ENCODE measurements at places on chromosomes 5 and 9.
A peak's percentile ranks its signal among the peaks of the same experiment; 100 is the strongest.

DNA sequence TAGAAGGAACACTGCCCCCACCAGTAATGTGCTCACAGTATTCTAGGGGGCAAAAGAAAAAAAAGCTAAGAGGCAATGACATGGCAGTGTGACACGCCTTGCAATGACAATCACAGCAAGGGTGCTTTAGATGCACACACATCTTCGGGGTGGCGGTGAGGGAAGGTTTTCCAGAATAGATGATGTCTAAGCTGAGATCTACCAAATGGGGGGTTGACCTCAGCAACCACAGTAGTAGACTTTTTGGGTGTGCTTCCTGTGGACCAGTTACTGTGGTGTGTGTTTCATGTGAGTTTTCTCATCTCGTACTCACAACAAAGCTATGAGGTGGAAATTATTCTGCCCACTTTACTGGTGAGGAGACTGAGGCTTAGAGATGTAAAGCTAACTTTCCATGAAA is 10.2 kb upstream of the IL12B start:
- no peak for DNase-seq

GRCh38 chr5:179533907-179534306 is 16.4 kb upstream of the RUFY1 start:
- DNase-seq: peak; percentile 5

- no peak for DNase-seq
These were observed 26.9 kb upstream of the TMEM252 start for GRCh38 chr9:68567565-68567964.

- DNase-seq: no peak
These were observed 122.5 kb downstream of the MCTP1 start for GRCh38 chr5:95162231-95162992.

GRCh38 chr5:134517553-134517952 is 7.9 kb upstream of the JADE2 start:
- no peak for DNase-seq

DNA sequence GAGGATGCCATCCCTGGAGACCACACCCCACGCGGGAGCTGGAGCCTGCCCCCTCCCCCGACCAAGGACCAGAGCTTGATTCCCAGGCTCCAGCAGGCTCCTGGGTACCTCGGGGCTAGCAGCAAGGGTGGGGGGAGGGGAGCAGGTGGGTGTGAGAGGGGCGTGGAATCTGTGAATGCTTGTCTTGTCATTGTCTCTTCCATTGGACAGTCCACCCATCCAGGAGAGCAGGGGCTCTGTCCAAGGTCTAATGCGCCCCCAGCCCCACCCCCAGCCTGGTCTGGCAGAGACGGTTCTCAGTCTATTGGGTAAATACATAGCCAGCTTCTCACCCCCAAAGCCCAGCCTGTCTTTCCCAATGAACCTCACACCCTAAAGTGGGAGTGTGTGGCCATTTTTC is 22.8 kb downstream of the URM1 start:
- no peak for DNase-seq

DNA sequence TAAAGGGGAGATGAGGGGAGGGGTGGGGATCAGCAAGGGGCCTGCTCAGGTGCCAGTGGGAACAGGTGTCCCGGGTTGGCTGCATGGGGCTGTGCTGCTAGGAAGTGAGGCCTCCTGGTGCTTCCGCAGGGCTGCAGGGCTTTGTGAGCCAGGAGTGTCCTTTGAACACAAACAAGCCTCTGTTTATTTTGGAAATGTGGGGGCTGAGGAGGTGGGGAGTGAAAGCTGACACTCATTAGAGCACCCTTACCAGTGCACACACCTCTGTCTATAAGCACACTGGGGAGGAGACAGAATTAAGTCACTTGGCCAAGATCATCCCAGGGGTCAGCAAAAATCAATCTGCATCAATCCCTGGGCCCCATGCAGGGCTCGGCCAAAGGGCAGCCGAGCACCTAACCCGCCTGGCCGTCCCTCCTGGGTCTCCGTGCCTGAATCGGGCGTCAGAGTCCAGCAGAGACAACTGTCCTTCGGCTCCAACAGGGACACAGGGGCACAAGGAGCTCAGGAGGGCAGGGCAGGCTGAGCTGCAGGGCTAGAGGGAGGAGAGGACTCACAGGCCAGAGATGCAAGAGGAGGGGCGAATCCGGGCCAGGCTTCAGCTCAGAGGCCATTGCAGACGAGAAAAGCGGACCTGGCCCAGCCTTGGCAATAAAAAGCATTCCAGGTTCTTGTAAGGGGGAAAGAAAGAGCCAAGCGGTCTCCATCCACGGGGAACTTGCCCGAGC is 99.8 kb downstream of the VAV2 start:
- DNase-seq: no peak

DNA sequence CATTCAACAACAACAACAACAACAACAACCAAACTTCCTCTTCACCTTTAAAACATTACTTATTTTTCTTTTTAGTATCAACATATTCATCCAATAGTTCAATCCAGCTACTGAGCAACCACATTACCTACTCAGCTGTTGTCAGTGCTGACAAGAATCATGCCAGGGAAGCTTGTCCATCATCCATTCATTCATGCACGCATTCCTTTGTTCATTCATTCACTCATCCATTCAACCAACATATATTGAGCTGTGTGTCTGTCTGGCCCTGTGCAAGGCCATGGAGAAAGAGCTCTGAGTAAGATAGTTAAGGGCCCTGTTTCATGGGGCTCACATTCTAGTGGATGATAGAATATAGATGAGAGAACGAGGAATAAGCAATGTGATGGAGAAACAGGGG is 80.2 kb upstream of the TBC1D2 start:
- DNase-seq: no peak

DNA sequence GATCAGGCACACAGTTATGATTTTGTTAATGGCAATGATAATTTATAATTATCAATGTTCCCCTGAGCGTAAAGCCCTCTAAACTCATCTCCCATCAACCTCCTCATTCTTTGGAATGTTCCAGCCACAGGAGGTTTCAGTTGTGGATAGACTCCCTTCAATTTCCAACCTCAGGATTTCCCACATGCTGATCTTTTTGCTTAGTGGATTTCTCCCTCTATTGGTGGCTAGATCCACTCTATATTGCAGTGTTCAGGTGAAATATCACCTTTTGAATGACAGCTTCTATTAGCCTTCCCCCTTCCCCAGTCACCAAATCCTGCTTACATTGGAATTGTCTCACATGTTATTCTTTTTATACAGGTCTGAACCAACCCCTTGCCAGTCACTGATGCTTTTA is 113.9 kb downstream of the CDH10 start:
- no peak for DNase-seq

DNA sequence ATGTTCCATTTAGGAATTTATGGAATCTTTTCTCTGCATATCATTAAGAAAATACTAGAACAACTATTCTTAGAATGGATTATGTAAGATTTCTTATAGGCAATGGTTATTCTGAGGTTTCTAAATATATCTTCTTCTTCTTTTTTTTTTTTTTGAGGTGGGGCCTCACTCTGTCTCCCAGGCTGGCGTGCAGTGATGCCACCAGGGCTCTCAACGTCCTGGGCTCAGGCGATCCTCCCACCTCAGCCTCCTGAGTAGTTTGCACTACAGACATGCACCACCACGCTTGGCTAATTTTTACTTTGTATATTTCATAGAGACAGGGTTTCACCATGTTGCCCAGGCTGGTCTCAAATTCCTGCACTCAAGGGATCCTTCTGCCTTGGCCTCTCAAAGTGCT is 137.2 kb downstream of the SREK1 start:
- no peak for DNase-seq

DNA sequence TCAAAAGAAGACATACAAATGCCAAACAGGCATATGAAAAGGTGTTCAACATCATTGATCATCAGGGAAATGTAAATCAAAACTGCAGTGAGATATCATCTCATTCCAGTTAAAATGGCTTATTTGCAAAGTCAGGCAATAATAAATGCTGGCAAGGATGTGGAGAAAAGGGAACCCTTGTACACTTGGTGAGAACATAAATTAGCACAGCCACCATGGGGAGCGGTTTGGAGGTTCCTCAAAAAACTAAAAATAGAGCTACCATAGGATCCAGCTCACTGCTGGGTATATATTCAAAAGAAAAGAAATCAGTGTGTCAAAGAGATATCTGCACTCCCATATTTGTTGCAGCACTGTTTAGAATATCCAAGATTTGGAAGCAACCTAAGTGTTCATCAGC is 50.3 kb downstream of the AP3S1 start:
- no peak for DNase-seq

GRCh38 chr9:131739133-131739958 is 530 bp downstream of the RAPGEF1 start:
- DNase-seq: no peak

- DNase-seq: no peak
These were observed 60.8 kb downstream of the MTMR12 start for GRCh38 chr5:32251871-32252458.
